Tibial nerve (tissue), 4 donors: ENCODE measurements at places on chromosomes 4 and X. TPM values are rescaled to one million over a fixed set of nuclear protein-coding genes. Genes with fewer than 3 reads are reported as not detected.

The ETDA gene
- not detected for total RNA-seq

- no peak overlapping the region for H3K4me3 ChIP-seq
- H3K36me3 ChIP-seq, result no peaks in the 10 kb centered on the region
- no peak overlapping the region for H3K27ac ChIP-seq
Measured at GRCh38 chr4:151725087-151725486, 35.7 kb downstream of the GATB start.

- DNase-seq, result no peak
- no peaks in the 10 kb centered on the region for H3K27me3 ChIP-seq
- H3K36me3 ChIP-seq, result no peaks in the 10 kb centered on the region
- no peaks in the 10 kb centered on the region for H3K4me1 ChIP-seq
Measured at GRCh38 chr4:19756661-19757060, 495.0 kb upstream of the SLIT2 start.

- H3K27ac ChIP-seq, result no peak overlapping the region
- no peaks in the 10 kb centered on the region for H3K36me3 ChIP-seq
- no peak for DNase-seq
- H3K27me3 ChIP-seq, result no peaks in the 10 kb centered on the region
- no peaks in the 10 kb centered on the region for H3K4me1 ChIP-seq
Measured at GRCh38 chrX:720250-720649, 89.7 kb downstream of the SHOX start.

The NFXL1 gene
- 16.2 TPM for total RNA-seq

- H3K27ac ChIP-seq, result no peak overlapping the region
- no peaks in the 10 kb centered on the region for H3K27me3 ChIP-seq
- no peaks in the 10 kb centered on the region for H3K36me3 ChIP-seq
Measured at GRCh38 chrX:16825264-16826035, 39.2 kb downstream of the TXLNG start.
